ENCODE measurements at places on chromosomes 4 and X.

- DNase-seq, result no peak
Measured at GRCh38 chrX:124023838-124024238, 62.3 kb downstream of the STAG2 start.

DNA sequence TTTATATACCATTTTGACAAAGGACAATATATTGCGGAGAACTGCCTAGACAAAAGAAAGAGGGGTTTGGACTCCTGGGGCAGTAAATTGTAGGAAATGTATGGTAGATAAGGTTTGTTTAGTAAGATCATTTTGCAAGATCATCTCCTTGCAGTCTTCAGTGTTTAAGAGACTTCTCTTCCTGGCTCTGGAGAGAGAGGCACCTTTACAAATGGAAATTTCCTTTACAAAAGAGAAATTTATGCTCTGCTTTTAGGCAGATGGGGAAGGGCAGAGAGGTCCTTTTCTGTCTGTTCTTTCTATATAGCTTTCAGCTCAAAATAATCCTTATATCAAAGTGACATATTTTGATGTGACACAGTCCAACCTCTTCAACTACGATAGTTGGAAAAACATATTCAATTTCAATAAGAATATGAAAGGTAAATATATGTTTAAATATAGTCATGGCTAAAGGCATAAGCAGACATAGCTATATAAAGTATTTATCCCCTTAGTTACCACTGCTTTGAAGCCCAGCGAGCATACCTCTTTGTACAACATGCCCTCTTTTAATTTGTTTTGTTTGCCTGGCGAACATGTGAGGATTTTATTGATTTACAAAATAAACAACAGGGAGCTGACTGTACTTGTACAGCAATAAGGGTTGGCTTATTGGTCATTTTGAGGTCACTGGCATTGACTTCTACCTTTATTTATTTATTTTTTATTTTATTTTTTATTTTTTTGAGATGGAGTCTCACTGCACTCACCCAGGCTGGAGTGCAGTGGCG lies 65.2 kb downstream of the TRIM2 start:
- DNase-seq, result no peak

DNA sequence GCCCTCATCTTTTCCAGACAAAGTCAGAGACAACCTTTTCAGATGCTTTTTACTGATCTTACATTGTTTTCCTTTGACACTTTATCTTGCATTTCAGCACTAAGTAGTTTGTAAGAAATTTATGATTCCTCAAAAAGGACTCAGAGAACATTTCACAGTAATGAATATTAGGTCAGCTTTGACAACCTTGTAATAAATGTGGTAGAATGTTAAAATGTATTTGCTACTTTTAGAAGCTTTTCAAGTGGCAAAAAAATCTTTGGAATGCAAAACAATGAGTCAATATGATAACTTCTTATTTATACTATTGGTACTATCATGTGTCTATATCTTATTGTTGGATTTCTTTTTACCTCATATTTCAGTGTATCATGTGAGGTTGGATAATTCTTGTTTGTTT lies 146.2 kb upstream of the FAT4 start:
- DNase-seq, result no peak

GRCh38 chrX:9326369-9326768 lies 138.5 kb upstream of the TBL1X start:
- DNase-seq, result no peak

GRCh38 chr4:70269674-70270073 lies 27.3 kb downstream of the CSN3 start:
- no peak for DNase-seq

DNA sequence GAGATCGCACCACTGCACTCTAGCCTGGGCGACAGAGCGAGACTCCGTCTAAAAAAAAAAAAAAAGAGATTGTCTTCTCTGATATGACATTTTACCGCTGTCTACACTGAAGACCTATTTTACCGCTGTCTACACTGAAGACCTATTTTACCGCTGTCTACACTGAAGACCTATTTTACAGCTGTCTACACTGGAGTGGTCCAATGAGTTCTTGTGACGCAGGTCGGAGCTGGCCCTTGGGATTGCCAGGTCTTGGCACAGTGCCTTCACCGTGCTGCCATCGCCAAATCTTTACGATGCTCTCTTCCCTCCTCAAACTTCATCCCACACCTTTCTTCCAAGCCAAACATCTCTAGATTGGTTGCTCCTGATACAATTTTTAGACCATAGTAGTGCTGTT lies 183.1 kb upstream of the FAT1 start:
- no peak for DNase-seq

GRCh38 chrX:139086246-139086645 lies 374.7 kb upstream of the FGF13 start:
- no peak for DNase-seq
